Astrocyte (in vitro differentiated cells and primary cell): ENCODE measurements at places on chromosomes 3 and 15. TPM values are rescaled to one million over a fixed set of nuclear protein-coding genes. Genes with fewer than 3 reads are reported as not detected.

The TSEN2 gene
- 9.7 TPM in 2 replicates for total RNA-seq

The NCKIPSD gene
- 18.3 and 21.6 TPM in 2 replicates for total RNA-seq

- no peak overlapping the region for H3K4me3 ChIP-seq
- H3K36me3 ChIP-seq: no peaks in the 10 kb centered on the region
- H3K4me1 ChIP-seq: no peaks in the 10 kb centered on the region
- H3K27me3 ChIP-seq: no peaks in the 10 kb centered on the region
Measured at GRCh38 chr3:150520408-150520807, 25.9 kb downstream of the SERP1 start.

DNA sequence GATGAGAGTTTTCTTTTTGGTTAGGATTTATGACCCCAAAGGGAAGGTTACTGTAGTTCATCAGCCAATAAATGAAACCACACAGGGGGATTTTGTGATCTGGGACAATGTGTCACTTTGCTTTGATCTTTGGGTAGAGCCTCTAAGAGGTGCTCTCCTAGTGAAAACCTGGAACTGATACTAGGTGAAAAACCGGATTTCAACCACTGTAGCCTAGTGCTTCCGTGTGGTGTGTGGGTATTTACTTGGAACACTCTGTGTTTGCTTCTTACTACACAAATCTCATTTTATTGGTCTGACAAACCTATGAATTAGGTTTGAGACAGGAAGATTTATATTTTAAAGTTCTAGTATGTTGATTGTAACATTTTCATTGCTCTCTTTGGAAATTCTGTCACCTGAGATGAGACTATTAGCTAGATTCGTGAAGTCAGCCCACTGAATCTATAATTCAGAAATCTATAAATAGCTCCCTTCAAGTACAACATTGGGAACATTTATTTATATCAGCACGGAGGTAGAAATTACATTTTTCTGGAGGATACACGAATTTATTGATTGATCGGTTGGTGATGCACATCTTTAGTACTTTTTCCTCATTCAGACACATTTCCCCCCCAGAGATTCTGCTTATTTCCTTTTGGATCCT lies 119.8 kb downstream of the AKAP13 start:
- no peaks in the 10 kb centered on the region for H3K27me3 ChIP-seq
- no peak overlapping the region for H3K4me3 ChIP-seq
- H3K36me3 ChIP-seq: no peaks in the 10 kb centered on the region
- peaks cover 6% of the 10 kb centered on the region for H3K4me1 ChIP-seq
- no peak for DNase-seq

DNA sequence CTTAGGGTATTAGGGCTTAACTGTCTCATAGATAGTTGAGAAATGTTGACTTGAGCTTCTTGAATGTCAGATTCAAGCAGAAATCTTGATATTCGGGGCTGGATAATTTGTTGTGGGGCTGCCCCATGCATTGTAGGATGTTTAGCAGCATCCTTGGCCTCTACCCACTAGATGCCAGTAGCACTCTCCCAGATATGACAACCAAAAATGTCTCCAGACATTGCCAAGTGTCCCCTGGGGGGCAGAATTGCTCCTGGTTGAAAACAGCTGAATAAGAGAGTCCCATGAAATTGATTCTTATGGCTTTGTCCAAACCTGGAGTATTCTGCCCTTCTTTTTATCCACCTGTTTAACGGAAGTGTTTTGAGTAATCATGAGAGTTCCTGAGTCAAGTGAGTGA lies 15.9 kb upstream of the LCMT2 start:
- no peak overlapping the region for H3K4me3 ChIP-seq
- no peaks in the 10 kb centered on the region for H3K27me3 ChIP-seq
- H3K36me3 ChIP-seq: no peaks in the 10 kb centered on the region
- H3K4me1 ChIP-seq: no peaks in the 10 kb centered on the region
- H3K27ac ChIP-seq: no peak overlapping the region

- H3K4me3 ChIP-seq: no peak overlapping the region
- DNase-seq: no peak
- peaks cover 44% of the 10 kb centered on the region for H3K36me3 ChIP-seq
Measured at GRCh38 chr15:88624971-88625490, 3.9 kb downstream of the AEN start.

- no peak overlapping the region for H3K4me3 ChIP-seq
- H3K36me3 ChIP-seq: peaks cover 19% of the 10 kb centered on the region
- H3K4me1 ChIP-seq: peaks cover 15% of the 10 kb centered on the region
- no peak for DNase-seq
Measured at GRCh38 chr3:37248164-37248563, 73.8 kb upstream of the LRRFIP2 start.
